ENCODE measurements at places on chromosomes 2 and 18.
A peak's percentile ranks its signal among the peaks of the same experiment; 100 is the strongest.

- DNase-seq, result no peak
Observed at GRCh38 chr2:226208726-226209125, 590.9 kb downstream of the IRS1 start.

- no peak for DNase-seq
Observed at GRCh38 chr2:77508511-77508910, 13.7 kb downstream of the LRRTM4 start.

GRCh38 chr2:215425021-215425782, 10.7 kb downstream of the FN1 start:
- no peak for DNase-seq

- no peak for DNase-seq
Observed at GRCh38 chr2:60118061-60118460, 435.4 kb downstream of the BCL11A start.

DNA sequence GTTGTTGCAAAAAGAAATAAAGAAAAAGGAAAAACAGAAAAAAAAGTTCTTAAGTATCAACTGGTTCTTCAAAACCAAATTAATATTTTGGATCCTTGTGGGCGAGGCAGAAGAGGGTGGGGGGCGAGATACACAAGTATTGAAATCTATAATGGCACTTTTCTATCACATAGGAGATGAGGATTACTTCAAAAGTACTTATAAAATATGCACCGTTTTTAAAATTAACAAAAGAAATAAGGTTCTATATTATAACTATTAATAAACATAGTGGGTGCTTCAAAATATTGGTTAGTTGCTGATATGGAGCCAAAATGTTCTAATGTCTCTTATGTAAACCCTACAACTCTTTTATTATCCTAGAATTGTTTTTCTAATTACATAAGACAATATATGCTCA, 2.1 kb downstream of the FECH start:
- no peak for DNase-seq

- no peak for DNase-seq
Observed at GRCh38 chr18:8822643-8823042, 117.3 kb downstream of the MTCL1 start.

- no peak for DNase-seq
Observed at GRCh38 chr2:214117054-214117453, 293.8 kb upstream of the VWC2L start.

DNA sequence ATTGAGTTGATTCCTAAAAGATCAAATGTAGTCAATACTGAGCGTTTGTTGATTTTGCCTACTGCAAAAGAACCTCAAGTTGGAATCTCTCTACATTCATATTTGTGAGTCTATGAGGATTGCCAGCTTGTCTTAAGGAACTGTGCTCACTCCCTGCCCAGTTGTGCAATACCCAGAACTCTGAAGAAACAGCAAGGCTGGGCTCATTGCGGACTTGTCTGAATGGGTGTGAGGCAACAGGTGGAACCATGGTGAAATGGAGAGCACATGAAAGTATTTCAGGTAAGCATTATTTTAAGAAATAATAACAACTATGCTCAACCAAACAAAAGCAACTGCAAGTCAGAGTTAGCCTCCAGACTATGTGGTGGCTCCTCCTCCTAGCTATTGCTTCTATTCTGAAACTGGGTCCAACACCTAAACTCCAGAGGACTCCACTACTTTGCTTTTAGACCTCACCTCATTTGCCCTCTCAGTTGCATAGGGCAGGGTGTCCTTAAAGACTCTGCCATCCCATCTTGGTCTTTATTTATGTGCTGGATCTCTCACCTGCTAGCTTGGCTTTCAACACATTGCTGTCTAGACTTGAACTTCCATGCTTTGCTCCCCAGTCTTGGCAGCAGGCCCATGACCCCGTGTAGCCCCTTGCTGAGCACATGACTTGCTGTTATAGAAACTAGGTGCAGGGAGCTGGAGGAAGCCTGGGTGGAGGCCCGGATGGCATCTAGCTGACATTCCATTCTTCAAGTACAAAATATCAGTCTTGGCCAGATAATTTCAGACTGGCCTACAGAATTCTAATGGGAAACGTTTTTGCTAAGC, 94.8 kb upstream of the ARL5A start:
- no peak for DNase-seq

- DNase-seq, result no peak
Observed at GRCh38 chr2:145807968-145808367, 1288.0 kb upstream of the ZEB2 start.

GRCh38 chr2:233241803-233242202, 9.7 kb upstream of the ATG16L1 start:
- DNase-seq, result no peak

GRCh38 chr2:61045999-61046398, 19.7 kb upstream of the SANBR start:
- DNase-seq, result no peak

GRCh38 chr2:121705390-121705789, 31.3 kb downstream of the NIFK start:
- DNase-seq, result no peak

DNA sequence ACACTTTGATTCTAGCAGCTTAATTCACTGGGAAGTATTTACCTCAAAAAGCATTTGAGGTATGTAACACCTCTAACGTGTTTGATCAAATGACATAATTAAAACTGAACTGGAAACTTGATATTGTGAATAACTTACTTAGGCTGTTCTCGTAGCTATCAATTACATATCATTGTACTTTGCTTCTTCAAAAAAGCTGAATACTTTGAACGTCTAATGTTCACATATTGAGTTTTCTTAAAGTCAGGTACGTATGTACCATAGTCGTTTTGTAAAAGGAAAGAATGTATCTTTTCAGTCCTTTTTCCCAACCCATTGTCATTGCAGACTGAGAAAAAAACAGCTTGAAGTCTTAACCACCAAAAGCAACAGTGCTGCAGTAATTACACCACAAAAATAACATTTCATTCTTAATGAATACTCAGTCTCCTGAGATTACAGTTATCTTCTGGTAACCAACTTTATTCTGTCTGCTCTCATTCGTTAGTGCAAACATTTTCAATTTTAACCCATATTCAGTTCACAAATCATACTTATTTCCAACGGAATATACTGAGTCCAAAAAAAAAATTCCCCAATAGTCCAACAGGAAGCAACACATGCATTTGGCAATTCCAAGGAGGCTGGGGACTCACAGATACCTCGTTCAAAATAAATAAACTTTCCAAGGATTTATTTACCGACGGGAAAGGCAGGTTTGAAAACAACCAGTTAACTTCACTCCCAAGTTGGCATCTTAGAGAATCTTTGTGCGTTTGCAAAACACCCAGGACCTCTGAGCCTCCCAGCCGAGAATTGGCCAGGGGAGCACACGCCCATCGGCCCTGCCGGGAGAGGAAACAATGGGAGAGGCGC, 1.1 kb downstream of the CHN1 start:
- no peak for DNase-seq

DNA sequence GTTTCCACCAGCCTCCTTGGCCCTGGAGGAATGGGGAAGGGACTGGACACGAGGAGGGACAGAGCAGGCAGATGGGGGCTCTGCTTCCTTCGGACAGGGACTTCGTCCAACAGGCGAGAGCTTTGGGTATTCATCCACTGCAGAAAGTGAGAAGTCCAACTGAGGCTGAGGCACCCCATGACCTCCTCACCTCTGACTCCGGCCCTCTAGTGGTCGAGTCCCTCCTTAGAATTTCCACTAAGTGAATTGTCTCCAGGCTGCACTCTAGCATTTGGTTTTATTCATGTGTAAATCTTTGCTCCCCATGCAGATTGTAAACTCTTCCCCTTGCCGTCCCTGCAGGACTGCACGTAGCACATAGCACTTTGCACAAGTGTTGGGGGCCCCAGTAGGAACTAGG, 75.6 kb downstream of the TMEM247 start:
- DNase-seq, result no peak

- no peak for DNase-seq
Observed at GRCh38 chr2:239311132-239312040, 89.4 kb downstream of the HDAC4 start.

DNA sequence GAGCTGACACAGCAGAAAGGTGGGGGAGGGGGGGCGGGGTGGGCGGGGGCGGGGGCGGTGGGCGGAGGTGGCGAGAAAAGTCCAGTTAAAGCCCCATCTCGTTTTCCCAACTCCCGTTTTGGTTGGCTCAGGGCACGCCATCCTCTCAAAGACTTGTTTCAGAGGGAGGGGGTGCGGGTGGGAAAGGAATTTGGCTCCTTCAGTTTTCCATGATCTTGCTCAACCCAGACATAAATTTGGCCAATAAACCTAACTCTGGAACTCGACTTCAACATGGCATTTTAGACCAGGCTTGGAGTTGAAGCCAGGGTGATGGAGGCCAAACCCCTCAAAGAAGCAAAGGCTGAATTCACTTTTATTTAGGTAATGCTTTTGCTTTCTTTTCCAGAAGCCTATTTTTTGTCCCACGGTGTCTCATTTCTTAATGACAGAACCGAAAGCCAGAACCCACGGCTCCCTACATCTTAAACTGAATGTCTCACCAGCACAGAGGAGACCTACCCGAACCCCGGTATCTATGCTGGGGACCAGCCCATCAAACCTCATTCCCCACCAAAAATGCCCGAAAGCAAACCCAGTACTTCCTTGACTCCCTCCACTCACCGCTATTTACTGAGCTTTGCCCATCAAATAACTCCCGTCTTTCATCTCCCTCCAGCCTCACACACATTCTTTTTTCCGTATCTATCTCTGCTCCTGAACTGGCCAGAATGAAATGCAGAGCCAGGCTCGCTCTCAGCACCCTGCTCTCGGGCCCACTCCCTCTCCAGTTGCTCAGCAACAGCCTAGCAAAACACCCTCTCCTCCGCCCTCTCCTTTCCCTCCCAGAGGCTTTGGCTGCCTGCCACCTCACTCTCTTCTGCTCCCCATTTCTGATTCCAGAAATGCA, 4.3 kb downstream of the IGFBP5 start:
- peak; percentile 46 for DNase-seq

DNA sequence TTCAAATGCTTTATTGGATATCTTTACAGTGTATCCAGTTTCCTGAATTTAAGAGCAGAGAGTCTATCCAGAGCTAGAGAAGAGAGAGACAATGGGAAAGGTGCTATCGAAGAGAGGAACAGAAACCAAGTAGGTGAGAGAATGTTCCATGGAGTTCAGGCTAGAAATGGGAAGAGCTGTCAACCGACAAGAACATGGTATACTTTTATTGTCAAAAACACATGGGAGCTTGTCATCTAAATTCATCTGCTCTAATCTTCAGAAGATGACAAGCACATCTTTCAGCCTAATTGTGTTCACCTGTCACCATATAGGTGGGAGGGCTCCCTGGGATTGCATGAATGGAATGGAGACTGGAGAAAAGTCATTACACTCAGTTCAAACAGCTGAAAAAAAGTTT, 690.4 kb upstream of the LRATD1 start:
- no peak for DNase-seq

DNA sequence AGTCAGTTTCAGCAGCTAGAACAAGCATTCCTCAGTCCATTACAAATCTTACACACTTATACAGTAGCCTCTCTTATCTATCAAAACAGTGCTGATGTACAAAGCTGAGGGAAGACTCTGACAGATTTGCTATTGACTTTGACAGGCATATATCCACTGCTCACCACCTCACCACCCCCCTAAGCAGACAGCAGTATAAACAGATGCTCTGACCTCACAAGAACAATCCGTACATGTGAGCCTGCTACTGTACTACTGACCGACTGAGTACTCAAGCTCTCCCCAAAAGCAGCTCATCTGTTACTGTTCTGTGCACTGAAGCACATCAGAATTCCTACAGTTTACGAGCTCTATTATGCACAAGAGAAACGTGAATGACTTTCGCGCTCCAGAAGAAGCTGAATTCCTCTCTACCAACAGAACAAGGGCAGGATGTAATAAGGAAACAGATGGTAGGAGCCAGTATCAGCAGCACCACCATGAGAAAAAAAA, 95.6 kb upstream of the PDE1A start:
- DNase-seq, result peak; percentile 75

- DNase-seq, result no peak
Observed at GRCh38 chr18:36128530-36128870, 640 bp downstream of the SLC39A6 start.

DNA sequence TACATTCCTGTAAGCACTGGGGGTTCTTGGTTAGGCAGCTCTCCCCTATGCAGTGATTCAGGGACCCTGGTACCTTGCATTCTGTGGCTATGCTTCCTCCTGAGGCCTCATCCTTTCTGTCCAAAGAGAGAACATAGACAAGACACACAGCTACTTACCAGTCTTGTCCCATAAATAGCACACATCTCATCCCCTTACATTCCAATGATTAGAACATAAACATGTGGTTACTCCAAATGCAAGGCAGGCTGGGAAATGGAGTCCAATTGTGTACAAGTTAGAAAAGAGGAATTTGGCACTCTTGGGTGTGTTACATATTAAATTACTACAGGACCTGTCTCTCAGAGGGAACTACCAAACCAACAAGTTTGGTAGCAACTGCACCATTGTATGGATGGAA, 171.3 kb downstream of the ARHGAP15 start:
- DNase-seq, result no peak

GRCh38 chr2:45293182-45293581, 283.9 kb upstream of the SIX2 start:
- no peak for DNase-seq

DNA sequence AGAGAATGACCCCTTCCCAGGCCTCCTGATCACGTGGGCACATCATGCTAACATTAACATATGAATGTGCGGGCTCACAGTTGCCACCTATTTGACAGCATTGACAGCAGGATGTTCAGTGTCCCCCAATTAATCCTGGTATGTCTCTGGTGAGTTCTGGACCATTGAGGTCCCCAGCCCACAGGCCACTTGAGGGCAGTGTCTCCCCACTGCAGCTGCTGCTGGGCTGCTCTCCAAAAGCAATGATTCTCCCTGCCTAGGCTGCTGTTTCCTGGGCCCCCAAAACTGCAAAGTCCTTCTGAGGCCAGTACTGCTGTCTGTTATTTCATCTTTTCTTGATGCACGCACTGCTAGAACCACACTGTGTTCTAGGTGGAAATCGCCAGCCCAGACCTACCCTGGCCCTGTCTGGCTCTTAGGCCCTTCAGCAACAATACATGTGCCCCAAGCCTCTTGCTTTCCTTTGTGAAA, 52.7 kb upstream of the MAPK4 start:
- no peak for DNase-seq
